ENCODE measurements at places on chromosomes 5 and 9. TPM values are rescaled to one million over a fixed set of nuclear protein-coding genes. Genes with fewer than 3 reads are reported as not detected.

EQTN gene
- not detected for polyA plus RNA-seq

MUSK gene
- polyA plus RNA-seq: 10.2 TPM

BHMT2 gene
- polyA plus RNA-seq: 4.9 TPM

ADAMTS16 gene
- 7.4 TPM for polyA plus RNA-seq

MEF2C gene
- polyA plus RNA-seq: 1,127 TPM

RNF44 gene
- polyA plus RNA-seq: 35.5 TPM

CARD6 gene
- 1.8 TPM for polyA plus RNA-seq

CTSL gene
- 37.5 TPM for polyA plus RNA-seq

DNA sequence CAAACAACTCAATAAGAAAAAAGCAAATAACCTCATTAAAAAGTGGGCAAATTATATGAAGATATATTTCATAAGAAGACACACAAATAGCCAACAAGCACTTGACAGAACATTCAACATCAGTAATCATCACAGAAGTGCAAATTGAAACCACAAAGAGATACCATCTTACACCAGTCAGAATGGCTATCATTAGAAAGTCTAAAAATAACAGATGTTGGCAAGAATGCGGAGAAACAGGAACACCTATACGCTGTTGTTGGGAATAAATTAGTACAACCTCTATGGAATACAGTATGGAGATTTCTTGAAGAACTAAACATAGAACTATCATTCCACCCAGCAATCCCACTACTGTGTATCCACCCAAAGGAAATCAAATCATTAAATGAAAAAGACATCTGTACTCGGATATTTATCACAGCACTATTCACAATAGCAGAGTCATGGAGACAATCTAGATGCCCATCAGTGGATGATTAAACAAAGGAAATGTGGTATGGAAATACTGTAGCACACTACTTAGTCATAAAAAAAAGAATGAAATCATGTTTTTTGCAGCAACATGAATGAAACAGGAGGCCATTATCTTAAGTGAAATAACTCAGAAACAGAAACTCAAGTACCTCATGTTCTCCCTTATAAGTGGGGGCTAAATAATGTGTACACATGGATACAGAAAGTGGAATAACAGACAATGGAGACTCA is 106.8 kb upstream of the FST start:
- DNase-seq: no peak

DNA sequence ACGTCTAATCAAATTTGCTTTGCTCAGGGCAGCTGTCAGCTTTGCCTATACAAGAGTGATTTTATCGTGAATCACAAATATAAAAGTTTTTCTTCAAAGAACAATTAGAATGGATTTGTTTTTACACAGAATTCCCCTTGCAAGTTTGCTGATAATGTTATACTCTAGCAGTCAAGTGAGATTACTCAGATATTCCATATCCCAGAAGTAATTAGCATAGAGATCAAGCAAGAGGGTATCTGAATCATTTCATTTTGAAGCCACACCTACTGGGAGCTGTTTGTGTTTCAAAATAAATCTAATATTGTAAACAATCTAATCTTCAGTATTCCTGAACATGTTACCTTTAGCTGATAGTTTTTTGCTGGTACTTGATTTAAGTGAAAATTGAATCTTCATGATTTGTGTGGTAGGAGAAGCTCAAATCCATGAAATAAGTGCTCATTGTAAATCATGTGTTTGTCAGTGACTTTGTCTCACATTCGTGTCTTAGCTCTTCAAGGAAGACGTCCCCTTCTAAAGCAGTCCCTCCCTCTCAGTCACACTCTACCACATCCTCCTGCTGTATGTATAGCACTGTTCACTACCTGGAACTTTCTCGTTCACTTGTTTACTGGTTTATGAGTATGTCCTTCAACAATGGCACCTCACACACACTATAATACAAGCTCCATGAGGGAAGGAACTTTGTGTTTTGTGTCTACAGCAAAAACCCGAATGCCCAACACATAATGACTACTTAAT is 3.3 kb upstream of the TTC39B start:
- DNase-seq: no peak

DNA sequence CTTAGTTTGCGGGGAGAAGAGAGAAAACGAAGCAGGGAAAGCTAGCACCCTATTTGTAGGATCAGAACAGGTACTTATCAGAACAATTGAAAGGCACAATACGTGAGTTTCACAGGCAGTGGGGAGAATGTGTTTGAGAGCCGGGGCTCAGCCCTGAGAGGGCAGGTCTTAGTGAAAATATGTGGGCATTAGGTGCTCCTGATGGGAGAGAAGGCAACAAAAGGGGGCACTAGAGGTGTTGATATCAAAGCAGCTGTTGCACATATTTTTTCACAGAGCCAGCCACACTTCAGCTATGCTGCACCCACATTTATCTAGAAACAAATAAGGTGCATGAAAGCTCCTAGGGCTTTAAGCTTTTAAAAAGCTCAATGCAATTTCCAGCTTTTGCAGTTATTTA is 99.7 kb upstream of the MAN2A1 start:
- no peak for DNase-seq

DNA sequence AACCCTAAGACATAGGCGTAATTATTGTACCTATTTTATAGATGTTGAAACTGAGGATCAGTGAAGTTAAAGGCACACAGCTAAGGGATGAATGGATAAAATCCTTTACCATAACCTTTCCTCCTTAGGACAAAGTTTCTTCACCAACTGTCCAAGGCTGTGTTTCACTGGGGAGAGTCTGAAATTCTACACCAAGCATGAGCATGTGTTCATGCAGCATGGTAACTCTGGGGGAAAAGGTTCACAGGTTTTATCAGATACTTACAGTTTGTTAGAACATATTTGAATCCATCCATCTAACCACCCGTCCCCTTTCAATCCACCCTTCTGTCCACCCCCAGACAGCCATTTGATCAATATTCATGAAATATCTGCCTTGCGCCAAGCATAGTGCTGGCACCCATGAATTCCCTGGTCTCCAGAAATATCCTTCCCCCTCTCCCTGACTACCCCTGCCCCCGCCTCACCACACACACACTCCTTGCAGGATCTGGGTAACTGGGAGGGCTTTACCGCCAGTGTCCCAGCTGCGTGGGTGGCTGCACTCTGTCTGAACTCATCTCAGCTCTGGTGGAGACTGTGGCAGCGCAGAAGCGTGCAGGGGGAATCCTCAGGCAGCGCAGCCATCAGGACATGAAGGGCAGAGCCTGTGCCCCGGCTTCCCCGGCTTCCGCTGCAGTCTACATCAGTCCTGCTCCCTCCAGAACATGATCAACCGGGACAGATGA is 6.3 kb upstream of the KCNIP1 start:
- DNase-seq: no peak

DNA sequence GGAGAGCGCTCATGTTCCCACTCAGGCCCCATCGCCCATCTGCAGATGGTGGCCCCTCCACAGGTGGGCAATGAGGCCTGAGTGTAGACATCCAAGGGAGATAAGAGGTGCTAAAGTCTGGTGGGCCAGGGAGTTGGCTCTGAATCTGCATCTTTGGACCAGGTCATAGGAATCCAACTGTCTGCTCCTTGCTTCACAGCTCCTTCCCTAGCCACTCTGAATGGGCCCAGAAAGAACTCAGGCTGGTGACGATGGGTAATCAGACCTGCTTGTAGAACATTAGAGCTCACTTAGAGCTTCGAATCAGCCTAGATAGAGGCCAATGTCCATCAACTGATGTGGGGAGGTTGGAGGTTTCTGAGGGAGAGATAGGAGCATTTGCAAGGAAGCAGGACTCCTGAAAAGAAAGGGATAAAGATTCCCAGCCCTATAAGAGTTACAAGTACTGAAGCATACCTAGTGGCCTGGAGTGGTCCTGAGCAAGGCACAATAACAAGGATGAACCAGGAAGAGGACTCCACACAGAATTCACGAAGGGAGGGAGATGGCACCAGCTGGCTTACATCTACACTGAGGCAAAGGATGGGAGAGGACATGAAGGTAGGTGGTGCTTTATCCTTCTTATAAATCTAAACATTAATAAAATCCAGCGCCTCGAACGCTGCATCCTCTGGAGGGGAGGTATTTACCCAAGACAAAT is 132.8 kb upstream of the ALDH1B1 start:
- no peak for DNase-seq

GRCh38 chr5:133287500-133287899 is 235.7 kb downstream of the HSPA4 start:
- DNase-seq: peak; percentile 31

DNA sequence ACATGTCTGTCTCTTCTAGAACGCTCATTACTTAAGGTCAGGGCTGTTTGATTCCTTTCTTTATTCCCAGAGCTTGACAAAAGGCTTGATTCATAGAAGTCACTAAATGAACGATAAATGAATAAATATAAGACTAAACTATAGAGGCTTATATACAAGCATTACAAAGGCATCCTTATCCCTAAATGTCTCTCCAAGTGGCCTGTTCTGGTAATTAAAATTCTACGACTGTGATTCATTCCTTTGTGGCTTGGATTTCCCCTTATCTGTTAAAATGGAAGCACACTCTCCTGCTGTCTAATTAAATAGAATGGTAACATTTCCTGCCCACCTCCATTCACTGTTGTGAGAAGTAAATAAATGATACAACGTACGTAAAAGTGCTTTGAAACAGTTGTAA is 49.5 kb downstream of the C7 start:
- no peak for DNase-seq

DNA sequence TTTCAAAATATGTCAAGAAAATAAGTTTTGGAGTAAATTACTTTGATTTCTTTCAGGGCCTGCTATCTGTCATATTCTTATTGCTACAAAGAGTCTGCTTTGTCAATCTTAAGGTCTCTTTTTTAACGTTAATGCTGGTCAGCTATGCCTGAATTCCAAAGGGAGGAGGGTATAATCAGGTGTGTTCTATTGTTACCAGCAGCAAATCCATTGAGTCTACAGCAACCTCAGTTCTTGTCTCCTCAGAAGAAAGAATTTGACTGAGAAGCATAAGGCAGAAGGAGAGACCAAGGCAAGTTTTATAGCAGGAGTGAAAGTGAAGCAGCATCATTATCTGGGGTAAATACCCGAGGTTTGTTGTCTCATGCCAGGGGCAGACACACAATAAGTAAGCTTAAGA is 23.7 kb upstream of the MINAR2 start:
- no peak for DNase-seq

- DNase-seq: no peak
Observed at GRCh38 chr9:5760338-5760737, 72.6 kb downstream of the ERMP1 start.

- DNase-seq: no peak
Observed at GRCh38 chr5:154147666-154148065, 42.9 kb upstream of the GALNT10 start.

- DNase-seq: no peak
Observed at GRCh38 chr9:250039-250438, 35.4 kb downstream of the DOCK8 start.

DNA sequence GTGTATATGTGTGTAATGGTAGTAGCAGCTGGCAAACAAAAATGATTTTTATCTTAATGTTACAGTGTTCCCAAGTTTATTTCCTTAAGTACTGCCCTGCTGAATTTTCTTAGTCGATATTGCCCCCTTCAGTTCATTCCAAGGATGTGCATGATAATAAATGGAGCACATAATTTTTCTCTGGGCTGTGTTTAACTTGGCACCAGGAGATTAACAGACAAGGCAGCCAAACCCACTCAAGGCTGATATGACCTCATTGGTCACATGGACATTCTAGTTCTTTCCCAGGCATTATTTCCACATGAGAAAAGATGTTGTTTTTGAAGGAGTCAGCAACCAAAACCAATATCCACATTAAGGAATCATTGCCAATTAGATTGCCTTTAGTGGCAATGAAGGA is 61.8 kb downstream of the COX7C start:
- peak; percentile 8 for DNase-seq

- DNase-seq: no peak
Observed at GRCh38 chr9:251398-251797, 36.7 kb downstream of the DOCK8 start.

DNA sequence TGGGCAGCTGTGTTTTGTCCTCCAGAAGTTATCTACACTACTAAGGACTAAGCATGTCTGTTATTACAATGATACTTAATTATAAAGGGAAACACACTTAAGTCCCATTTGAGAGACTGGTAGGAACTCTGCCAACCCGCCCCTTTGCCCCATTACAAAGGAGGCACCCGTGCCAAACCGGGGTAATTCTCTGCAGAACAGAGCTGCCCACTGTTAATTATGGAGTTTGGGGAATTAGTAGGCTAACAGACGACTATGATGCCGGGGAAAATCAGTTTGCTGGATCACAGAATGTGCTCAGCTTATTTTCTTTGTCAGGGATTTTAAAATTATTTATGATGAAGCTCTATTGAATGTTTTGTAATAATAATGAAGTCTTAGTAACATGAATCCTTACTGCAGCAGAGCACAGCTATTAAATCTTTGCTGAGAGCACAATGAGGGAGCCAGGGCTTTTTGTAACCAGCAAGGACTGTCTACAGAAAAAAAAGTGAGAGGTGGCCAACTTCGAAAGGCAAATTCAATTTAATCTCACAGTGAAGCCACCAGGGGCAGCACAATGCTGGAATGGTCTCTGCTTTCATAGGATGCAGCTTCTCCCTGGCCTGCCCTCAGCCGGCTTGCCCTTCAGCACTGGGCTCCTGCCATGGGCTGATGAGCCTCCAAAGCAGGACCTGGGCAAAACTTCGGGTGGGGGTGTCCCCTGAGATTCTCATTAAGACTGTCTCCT is 134.5 kb downstream of the GNAQ start:
- DNase-seq: no peak

GRCh38 chr5:73312146-73312871 is 136.3 kb downstream of the FOXD1 start:
- DNase-seq: no peak

- DNase-seq: no peak
Observed at GRCh38 chr9:13049223-13049622, 230.3 kb downstream of the MPDZ start.

Measured in hindlimb muscle (tissue), 1 donor.